ENCODE measurements at places on chromosomes 5 and 9. TPM values are rescaled to one million over a fixed set of nuclear protein-coding genes. Genes with fewer than 3 reads are reported as not detected.

DNA sequence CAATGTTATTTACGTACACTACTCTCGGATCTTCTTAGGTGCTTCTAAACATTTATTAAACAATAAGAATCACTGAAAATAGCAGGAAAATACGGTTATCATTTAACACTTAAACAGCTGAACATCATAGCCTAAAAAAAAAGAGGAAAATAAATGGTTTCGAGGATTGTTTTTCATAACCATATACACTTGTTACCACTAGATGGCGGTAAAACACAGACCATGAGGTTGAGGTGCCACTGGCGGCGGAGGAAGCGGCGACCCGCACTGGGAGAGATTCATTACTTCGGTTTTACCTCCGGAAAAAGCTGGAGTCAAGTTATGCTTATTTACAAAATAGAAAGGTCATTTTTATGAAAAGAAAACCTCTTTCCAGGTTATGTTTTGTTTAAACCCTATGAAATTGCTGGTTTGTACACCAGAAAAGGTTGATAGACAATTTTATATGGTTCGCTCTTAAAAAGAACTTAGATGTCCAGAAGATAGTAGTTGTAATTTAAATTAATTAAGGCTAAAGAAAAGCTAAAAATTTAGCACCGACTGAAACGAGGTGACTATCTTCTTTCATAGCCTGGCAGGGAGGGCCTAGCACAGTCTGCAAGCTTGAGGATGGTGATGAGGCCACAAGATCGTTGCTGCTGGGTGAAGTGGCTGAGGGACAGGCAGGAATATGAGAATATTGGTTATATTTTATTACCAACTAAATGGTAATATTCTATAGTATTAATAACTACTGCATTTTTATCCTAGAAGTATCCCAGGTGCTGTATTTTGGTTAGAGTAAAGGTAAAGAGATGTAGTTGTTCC, 605.7 kb downstream of the RAB3C start:
- peak; percentile 52 for DNase-seq

DNA sequence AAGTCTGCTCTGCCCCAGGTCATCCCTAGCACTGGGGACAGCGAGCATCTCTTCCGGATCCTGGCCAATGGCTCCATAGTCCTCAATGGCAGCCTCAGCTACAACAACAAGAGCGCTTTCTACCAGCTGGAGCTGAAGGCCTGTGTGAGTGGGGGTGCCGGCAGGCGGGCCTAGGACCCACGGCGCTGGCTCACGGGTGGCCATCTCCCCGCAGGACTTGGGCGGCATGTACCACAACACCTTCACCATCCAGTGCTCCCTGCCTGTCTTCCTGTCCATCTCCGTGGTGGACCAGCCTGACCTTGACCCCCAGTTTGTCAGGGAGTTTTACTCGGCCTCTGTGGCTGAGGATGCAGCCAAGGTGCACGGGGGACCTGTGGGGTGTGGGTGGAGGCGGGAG, 25.9 kb downstream of the CDHR2 start:
- no peak for DNase-seq

PCDHGB2 gene
- total RNA-seq, result 0.64 TPM

CAMLG gene
- total RNA-seq, result 30.9 TPM

DNA sequence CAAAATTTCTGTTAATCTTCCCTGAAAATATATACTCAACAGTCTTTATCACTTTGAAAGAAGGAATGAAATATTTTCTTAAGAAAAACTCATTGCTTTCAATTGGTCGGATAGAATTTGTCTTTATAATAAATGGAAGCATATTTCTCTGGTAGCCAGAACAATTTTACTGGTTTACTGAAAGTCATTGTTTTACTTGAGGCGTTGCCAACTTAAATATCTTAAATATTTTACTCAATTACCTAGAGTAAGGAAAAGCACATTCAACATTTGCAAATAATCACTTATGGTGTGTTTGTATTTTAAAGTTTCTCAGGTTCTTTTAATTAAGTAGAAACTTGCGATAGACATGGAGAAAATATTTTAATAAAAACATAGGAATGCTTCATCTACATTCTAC, 1181.7 kb downstream of the EFNA5 start:
- DNase-seq, result no peak

GRCh38 chr9:16289639-16290038, 580.8 kb downstream of the BNC2 start:
- no peak for DNase-seq

- DNase-seq, result no peak
Observed at GRCh38 chr5:64603676-64604075, 86.6 kb upstream of the SHISAL2B start.
